ENCODE measurements at places on chromosomes 3 and 15.

DNA sequence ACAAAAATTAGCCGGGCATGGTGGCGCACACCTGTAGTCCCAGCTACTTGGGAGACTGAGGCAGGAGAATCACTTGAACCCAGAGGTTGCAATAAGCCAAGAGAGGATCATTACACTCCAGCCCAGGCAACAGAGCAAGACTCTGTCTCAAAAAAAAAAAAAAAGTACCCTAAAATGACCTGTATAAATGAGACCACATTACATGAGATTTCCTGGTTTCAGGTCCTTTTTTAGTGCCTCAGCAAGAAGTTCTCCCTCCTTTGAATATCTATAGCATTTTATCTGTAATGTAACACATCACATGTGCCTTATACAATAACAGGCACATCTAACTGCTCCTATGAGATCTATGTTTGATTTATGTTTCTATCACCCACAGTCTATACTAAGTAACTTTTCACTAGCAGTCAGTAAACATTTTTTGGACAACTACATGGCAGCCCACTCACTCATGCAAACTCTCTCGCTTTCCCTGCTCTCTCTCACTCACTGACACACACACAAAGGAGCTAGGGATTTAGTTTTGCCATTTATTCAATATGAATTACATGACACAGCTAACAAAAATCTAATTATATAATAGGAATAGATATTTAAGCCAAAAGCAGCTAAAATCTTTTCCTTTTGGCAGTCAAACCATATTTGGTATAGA, 34.1 kb downstream of the ADAM10 start:
- no peak for DNase-seq

- DNase-seq = no peak
Observed at GRCh38 chr15:56987286-56987685, 68.8 kb downstream of the TCF12 start.

- DNase-seq = no peak
Observed at GRCh38 chr3:31185062-31185357, 290.5 kb upstream of the GADL1 start.

DNA sequence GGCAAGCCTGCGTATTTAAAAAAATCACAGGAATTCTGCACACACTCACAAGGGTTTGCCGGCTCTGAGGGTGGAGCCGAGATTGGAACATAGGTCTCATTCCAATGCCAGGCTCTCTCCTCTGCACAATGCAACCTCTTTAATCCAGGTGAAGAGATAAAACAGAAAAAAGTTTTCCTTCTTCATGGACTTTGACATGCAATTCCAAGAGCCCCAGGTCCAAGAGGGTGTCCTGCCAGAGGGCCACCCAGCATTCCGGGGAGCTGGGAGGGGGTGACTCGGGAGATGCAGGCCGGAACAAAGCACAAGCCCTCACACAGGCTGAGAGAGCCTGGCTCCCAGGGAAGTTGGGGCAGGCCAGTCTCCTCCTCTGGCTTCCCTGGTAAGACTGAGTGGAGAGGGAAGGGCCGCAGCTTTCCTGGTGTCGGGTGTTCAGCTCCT, 6.7 kb upstream of the SLC12A8 start:
- no peak for DNase-seq

- no peak for DNase-seq
Observed at GRCh38 chr3:137097852-137098251, 140.1 kb downstream of the IL20RB start.

- DNase-seq = no peak
Observed at GRCh38 chr3:190425833-190426232, 23.9 kb downstream of the TMEM207 start.

DNA sequence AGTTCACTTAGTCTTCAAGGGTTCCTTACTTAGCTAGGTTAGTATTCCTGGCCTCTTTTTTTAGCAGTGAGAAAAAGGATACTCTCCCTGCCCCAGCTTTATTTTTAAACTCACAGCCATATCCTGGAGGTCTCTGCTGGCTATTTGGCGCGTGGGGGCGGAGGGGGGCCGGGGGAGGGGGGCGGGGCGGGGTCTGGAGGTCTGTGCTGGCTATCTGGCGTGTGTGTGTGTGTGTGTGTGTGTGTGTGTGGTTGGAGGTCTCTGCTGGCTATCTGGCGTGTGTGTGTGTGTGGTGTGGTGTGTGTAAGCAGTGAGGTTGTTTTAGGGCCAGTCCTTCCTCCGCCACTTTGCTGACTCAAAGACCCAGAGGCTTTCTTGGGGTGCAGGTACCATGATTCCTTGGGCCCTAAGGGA, 579 bp upstream of the PLAAT1 start:
- DNase-seq = no peak

GRCh38 chr15:52464478-52464877, 64.2 kb downstream of the MYO5A start:
- DNase-seq = no peak

DNA sequence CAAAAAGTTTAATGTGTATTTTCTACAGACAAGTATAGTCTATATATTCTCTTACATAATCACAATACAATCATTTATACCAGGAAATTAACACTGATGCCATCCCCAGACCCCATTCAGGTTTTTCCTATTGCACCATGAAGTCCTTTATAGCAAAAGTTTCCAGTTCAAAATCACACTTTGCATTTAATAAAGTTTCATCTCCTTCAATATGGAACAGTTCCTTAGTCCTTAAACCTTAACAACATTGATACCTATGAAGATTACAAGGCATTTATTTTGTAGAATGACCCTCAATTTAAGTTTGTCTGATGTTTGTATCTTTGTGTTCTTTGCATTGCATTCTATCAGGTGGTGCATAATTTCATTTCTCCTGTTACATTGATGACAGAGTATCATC, 2.0 kb upstream of the SMARCC1 start:
- no peak for DNase-seq

DNA sequence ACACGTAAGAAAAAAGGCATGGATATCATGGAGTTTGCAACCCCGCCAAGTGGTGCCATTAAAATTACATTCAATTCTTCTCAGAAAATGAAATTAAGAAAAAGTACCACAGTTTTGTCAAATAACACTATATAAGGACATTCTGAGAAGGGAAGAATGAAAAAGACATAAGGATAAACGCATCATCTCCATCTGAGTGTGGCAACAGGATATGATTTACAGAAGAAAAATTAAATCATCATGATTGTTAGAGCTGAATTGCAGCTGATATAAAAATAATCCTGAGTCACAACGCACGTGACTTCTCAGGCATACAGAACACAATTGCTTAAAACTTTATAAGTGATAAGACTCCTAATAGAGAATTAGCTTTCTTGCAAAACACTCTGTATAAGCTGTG, 133.8 kb downstream of the GREM1 start:
- DNase-seq = no peak

DNA sequence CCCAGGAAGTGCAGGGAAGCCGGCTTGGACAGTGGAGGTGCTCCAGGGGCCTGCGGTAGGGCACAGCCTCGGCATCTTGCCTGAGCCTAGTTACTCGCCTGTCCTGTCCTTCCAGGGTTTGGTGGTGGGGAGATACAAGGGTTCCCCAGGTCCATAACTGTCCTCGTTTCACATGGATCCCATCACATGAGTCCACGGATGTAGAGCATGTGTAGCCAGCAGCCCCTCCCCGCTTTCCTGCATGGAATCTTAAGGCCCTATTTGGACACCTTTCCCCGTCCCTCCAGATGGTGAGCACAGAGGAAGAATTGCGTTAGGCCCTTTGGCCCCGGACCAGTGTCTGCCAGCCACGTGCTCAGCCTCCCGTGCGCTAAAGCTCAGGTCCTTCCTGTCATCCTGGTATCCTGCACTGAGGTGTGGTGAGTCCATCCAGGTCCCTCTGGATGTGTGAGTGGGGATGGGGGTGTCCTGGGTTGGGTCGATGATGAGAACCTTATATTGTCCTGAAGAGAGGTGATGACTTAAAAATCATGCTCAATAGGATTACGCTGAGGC, 230.4 kb downstream of the SNRPN start:
- no peak for DNase-seq

DNA sequence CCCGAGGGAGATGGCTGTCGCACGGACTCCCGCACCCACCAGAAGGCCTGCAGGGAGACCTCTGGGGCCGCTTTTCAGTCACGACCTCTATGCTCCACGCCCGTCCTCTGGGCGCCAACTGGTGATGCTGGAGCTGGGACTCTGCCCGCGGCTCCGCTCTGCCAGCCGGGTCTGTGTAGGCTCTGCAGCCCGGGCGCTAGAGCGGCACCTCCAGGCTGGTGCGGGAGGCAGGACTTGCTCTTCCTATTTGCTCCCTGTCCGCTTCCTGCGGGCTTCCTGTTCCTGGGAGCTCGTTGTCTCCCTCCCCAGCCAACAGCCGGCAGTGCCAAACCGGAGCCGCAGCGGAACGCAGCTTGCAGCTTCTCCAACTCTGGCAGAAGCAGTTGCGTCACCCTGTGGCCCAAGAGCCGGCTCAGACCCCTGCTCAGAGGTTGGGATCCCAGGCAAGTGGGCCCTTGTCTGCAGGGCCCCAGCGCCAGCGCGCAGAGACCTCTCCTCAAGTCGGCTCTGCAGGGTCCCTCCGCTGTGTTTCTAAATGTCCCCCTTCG, 285.9 kb downstream of the XXYLT1 start:
- DNase-seq = peak; percentile 82

DNA sequence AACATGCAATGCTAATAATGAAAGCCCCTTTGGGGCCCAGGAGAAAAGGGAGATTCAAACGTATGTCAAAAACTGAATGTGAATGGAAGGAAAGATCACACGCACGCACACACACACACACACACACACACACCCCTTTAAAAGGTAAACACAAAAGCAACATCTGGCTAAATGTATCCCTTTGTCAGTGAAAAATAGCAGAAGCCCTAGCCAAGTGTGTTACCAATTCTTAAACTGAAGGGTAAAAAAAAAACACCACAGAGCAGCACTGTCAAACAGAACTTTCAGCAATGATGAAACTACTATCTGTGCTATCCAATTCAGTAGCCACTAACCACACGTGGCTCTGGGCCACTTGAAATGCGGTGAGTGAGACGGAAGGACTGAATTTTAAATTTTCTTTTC, 4.9 kb downstream of the RFTN1 start:
- DNase-seq = no peak

DNA sequence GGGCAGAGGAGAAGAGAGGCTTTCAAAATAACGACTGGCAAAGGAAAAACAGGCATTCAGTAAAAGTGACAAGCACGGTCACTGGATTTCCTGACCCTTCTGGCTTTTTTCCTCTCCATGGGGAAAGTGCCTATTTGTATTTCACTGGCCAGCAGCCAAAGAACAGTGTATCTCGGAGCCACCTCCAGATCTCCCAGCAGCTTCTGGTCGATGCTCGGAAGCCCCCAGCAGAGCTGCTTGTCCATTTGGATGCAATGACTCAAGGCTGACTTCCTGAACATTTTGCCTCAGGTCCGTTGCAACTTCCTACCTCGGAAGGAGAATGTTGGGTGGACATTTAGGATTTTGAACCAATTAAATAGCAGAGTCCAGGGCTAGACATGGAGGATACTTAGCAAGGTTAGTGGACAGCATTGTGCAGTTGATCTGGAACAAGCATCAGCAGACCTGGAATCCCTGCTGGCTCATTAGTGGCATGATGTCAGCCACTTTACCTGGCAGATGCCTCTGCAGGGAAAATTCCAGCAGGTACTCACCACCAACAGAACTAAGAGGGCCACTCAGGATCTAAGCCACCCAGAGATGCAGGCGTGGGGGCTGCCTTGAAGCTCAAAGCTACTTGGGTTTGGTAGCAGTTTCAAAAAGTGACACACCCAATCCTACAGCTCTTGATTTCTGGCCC, 1.1 kb downstream of the FAM107A start:
- no peak for DNase-seq

DNA sequence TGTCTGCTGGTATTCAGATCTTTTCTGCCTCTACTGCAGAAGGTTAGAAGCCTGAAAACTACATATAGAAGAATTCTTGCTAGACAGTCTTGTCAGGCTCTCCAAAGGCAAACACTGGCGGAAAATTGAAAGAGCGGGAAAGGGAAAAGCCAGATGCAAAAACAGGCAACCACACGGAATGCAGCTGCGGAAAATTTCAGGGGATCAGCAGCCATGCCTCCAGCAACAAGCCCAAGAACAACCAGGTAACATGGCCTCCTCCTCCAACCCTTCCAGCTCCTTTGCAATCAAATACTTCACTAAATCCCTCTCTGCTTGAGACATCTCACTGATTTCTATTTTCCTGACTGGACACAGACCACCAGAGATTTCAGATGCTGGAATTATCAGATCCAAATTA, 9.6 kb downstream of the UBP1 start:
- DNase-seq = no peak

DNA sequence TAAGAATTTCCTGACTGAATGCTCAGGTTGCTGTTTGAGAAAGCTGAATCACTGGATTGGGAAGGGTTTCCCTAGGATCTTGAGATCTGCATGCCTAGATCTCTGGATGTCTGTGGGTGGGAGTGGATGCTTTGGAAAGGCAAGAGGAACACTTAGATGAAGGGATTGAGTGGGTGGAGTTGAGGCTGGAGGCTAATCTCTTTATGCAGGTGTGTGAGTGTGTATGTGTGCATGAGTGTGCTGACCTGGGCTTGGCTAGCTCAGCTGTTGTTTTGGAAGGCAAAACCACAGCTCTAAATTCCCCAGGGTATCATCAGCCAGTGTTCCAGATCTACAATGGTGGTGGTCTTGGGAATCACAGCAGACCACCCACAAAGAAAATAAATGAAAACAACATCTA, 60.5 kb downstream of the CLDN1 start:
- no peak for DNase-seq

GRCh38 chr15:71780115-71780976, 30.0 kb upstream of the NR2E3 start:
- DNase-seq = no peak

GRCh38 chr3:66302288-66302687, 81.5 kb downstream of the SLC25A26 start:
- no peak for DNase-seq

- peak; percentile 78 for DNase-seq
Observed at GRCh38 chr3:21017115-21017852, 733.7 kb downstream of the ZNF385D start.

DNA sequence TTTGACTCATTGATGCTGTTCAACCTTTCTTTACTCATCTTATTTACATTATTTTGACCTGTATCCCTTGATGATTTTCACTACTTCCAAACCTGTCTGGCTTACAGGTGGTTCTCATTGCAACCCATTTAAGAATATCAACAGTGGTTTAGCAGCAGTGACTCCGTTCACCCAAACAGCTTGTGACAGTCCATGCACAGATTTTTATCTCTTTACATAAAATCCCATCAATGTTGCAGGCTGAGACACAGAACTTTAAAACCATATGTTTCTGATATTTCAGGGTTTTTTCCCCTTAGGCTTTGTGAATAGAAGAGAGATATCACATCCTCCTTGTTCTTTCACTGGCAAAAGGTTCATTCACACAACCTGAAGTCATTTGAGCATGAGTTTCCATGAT, 149.1 kb upstream of the CDIN1 start:
- no peak for DNase-seq

Measured in H1 (cell line).